Endothelial cell of umbilical vein (primary cell): ENCODE measurements at places on chromosomes 4 and X.

- DNase-seq = no peak
Observed at GRCh38 chr4:70863099-70863790, 23.6 kb upstream of the GRSF1 start.

GRCh38 chr4:113051361-113051760, 1.9 kb downstream of the ANK2 start:
- no peak for DNase-seq

- DNase-seq = no peak
Observed at GRCh38 chrX:77398330-77398954, 48.7 kb upstream of the FGF16 start.

DNA sequence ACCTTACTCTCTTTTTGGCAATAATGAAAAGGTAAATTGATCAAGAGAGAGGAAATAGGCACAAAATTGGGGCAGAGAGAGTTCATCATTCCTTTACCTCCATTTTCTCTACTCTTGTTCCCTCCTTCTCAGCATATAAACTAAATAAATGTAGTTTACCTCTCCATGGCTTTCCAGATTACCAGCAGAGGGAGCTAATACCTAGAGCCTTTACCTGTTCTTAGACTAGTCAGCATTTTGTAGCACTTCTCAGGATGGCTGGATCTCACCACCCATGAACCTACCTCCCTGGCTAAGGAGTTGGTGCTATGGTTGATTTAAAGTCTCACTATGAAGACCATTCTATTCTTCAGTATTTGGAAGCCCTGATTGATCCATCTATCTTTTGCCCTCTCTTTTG, 15.7 kb downstream of the OFD1 start:
- DNase-seq = peak; percentile 35
